ENCODE measurements at places on chromosomes 6 and 20. TPM values are rescaled to one million over a fixed set of nuclear protein-coding genes. Genes with fewer than 3 reads are reported as not detected.

Gene PREX1
- total RNA-seq: 81.0 TPM

Gene BRD2
- total RNA-seq: 334 TPM

Gene CBLN4
- total RNA-seq: not detected

Gene PSORS1C2
- not detected for total RNA-seq
